ENCODE measurements at places on chromosomes 16 and 17. TPM values are rescaled to one million over a fixed set of nuclear protein-coding genes. Genes with fewer than 3 reads are reported as not detected.

GRCh38 chr17:17994271-17995069 lies 21.8 kb downstream of the DRC3 start:
- DNase-seq = peak; percentile 86

GRCh38 chr16:84518804-84519341 lies 14.4 kb upstream of the MEAK7 start:
- DNase-seq = no peak

- peak; percentile 78 for DNase-seq
Observed at GRCh38 chr17:38333635-38334295, 10.0 kb downstream of the GPR179 start.

DNA sequence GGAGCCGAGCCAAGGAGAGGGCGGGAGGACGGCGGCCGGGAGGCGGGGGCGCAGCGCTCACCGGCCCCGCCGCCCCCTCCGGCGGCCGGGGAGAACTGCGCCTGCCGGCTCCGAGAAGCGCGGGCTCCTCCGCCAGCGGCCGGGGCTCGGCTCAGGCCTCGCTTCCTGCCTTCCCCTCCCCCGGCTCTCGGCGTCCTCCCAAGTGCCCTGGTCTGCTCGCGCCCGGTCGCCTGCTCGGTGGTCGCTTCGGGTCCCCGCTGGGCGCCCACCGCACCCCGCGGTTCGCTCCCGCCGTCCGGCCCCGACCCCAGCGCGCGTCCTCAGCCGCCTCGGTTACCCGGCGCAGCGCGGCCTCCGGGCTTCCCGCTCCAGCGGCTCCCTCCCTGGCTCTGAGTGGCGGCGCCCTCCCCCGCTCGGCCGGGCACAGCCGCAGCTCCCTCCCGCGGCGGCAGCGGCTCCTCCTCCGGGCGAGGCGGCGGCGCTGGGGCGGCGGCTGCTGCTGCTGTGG lies 313 bp downstream of the UBTF start:
- DNase-seq = peak; percentile 85

DNA sequence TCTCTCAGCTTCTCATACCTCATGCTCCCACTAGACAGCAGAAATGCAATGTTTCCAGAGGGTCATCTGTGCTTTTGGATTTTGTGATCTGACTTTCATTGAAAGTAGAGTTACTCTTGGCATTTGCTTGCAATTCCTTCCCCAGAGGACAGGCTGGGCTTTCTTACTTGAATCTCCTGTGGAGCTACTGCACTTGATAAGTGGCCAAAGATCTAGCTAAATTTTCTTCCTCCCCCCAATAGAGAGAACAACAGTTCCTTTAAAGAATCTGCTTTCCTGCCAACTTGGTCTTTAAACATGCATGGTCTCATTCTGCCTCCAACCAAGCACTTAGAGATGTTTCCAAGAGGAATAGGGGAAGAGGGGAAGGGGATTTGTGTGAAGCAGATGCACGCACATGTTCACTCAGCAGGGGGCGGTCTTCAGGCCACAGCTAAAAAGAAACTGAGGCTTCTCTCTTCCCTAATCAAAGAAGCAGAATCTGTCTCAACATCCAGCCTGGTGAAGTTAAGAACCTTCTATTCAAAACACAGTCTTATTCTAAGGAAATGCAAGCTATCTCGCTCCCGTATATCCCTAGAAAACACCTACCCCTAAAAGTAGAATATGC lies 229.6 kb downstream of the ZFHX3 start:
- no peak for DNase-seq

The CCDC43 gene
- 8.9 TPM for polyA plus RNA-seq

GRCh38 chr17:60065136-60065535 lies 13.6 kb downstream of the HEATR6 start:
- no peak for DNase-seq

The RHBDL3 gene
- 0.39 TPM for polyA plus RNA-seq

GRCh38 chr16:50743581-50744225 lies 1.8 kb downstream of the CYLD start:
- DNase-seq = no peak

DNA sequence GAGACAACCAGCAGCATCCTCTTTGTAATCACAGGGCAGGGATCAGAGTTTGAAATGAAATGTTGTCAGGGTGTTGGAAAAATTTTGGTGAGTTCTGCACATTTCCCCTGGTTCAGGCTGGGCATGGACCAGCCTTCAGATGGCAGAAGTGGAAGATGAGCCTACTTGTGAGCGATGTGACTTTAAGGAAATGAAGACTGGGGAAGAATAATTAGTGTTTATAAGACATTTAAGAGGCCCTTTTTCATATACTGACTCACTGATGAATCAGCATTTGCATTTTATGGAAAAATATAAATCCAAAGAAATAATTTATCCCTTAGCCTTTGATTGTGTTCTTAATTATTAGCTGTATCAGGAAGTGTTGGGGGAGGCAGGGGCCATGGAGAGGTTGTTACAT lies 20.9 kb downstream of the GPR179 start:
- DNase-seq = no peak

The TP53TG3B gene
- 0.92 TPM for polyA plus RNA-seq

The HID1 gene
- 2.5 TPM for polyA plus RNA-seq

DNA sequence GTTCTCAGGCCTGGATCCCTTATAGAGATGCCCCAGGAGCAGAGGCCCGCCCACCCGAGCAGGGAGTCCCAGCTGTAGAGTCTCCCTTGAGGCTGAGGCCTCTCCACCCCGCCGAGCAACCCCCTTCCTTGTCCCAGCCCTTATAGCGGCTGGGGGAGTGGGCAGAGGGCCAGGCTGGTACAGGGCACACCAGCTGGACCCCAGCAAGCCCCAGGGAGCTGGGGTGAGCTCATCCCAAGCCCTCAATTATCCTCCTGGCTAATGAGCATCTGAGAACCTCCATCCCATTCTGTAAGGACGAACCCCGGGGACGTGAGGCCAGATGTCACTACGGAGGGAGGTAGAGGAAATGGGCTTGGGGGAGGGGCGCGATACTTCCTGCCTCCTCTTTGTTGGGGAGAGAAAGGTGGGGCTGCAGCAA lies 3.2 kb upstream of the SNN start:
- no peak for DNase-seq
